Stimulated activated CD4-positive, alpha-beta T cell treated with anti-CD3 and anti-CD28 coated beads, Interleukin-1b, Interleukin-23, amount 100 ng/mL, for 48 hours (primary cell): ENCODE measurements at places on chromosomes 6 and 20.
A peak's percentile ranks its signal among the peaks of the same experiment; 100 is the strongest.

DNA sequence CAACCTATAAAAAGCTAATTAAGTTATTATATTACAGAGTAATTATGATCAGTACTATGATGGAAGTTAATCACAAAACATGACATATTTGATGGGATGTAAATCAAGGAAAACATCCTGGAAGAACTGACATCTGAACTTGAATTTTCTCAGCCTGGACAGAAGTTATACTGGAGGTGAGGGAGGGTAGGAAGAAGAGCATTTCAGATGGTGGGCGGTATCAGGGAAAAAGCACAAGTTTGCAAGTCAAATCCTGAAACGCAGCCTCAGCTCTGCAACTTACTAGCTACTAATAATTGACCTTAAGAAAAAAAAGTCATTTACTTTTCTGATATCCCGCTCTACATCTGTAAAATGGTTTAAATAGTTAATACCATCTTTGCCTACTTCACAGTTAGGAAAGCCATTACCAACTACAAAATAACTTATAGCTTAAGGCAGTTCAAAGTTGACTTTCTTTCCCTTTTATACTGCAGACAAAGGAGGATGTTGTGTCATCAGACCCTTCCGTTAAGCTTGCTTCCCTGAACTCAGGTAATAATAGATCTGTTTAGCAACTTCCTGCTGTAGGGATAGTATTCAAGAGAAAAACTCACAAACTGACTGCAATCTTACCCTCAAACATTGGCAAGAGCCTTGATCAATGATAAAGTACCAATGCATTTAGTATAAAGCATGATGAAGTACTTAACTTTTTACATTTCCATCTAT, 21.0 kb downstream of the NOL7 start:
- DNase-seq, result no peak

DNA sequence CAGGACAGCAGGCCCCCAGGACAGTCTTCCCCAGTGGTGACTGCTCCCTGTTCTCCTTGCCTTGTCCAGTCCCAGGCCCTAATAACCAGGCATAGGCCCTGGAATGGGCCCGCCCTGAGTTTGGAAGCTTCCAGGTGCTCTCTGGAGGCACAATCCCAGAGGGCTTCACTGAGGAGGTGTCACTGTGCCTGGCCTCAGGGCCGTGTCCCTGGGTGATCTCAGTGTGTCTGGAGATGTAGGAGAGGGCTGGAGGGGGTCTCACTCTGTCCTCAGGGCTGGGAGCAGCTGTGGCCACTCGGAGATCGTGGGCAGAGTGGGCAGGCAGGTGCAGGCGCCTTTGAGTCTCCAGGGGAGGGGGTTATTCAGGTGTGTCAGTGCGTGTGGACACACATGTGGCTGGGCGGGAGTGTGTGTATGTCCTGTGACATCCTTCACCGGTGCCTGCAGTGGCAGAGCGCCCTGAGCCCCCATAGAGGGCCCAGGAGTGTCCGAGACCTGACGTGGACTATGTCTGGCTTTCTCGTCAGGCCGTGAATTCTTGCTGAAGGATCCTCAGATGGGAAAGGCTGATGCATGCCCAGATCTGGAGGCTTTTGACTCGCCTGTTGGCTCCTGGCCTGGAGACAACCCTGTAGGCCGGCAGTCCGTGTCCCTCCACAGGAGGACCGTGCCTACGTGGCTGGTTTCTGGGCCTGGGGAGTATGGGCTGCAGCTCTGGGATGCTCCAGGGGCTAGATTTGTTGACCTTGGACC, 5.5 kb upstream of the NPBWR2 start:
- no peak for DNase-seq

- no peak for DNase-seq
These were observed 17.9 kb downstream of the ADAT2 start for GRCh38 chr6:143432588-143432987.

GRCh38 chr6:104170401-104170800, 689.3 kb downstream of the HACE1 start:
- DNase-seq, result no peak

GRCh38 chr6:134278000-134278399, 39.9 kb downstream of the SGK1 start:
- DNase-seq, result no peak

DNA sequence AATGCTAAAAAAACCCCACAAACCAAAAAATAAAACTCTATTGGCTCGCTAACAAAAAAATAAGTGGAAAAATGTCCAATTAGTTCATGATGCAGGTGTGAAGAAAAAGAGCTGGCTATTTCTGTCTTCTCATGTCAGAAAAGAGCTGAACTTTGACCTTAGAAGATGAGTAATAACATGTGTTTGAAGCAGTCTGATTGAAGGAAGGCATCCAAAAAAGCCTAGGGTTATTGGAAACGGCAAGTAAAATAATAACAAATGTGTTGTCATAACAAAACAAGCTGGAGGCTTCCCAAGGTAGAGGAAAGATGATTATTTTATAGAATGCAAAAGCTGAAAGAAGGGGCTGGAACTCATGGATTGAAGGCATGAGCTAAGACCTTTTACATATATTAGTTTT, 94.4 kb upstream of the FAM184A start:
- no peak for DNase-seq

DNA sequence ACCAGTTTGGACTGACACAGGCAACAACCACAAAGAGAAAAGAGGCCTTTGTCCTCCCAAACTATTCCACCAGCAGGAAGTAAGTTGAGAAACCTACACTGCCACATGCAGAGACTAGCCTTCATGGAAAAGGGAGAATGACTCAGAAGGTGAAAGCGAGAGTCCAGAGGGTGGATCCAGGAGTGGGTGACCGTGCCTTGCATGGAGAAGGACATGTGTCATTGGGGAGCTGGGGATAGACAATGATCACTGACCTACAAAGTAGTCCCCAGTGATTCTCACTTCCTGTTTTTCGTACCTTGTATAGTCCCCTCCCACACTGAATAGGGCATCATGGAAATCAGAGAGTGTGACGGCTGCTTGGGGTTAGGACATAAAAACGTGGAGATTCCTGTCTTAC, 91.9 kb downstream of the MYLK4 start:
- DNase-seq, result no peak

DNA sequence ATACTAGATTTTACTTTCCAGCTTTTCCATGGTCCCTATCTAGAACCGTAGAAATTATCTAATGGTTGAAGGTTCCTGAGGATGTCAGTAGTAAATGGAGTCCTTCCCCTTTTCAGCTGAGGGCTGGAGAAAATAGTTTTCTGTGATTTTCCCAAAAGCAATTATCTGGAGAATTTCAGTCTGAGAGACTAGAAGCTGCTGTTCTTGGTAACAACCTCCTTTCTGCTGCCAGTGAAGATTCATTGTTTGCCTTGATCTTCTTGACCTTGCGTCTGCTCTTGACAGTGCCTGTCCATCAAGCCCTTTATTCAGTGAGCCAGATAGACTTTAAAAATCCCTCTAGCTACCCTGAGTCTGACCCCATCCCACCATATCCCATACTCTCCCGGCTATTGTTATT, 73.1 kb downstream of the PHACTR2 start:
- DNase-seq, result no peak

- DNase-seq, result no peak
These were observed 48.7 kb downstream of the IPCEF1 start for GRCh38 chr6:154307696-154308425.

DNA sequence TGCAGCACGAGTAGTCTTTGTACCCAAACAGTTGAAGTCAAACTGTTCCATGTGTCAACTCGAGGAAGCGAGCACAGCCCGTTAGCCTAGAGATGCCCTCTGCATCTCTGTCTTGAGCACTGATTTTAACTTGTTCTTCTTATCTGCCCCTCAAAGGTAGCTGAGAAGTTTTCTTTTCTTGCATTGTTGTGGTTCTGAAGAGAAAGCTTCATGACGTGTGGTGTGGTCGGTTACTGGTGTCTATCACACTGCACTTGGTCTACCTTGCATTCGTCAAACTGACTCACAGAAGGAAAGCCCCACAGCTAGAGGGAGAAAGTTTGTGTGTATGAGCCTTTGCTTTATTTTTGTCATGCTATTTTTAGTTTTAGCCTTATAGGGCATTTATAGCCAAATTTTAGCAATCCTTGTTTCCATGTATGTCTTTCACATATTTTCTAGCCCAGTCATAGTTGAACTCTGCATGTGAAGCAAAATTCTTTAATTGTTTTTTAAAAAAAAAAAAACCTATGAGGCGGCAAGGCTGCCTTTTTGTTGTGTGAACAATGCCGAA, 115.1 kb downstream of the JAG1 start:
- DNase-seq, result peak; percentile 51
